IgD-negative memory B cell (primary cell): ENCODE measurements at places on chromosomes 12 and 14. TPM values are rescaled to one million over a fixed set of nuclear protein-coding genes. Genes with fewer than 3 reads are reported as not detected.

Gene CNTN1
- polyA plus RNA-seq, result not detected

Gene NPFF
- polyA plus RNA-seq, result not detected

Gene PTGDR
- polyA plus RNA-seq, result 1.5 TPM

Gene SMOC1
- polyA plus RNA-seq, result not detected

Gene FANCM
- polyA plus RNA-seq, result 8.0 TPM

Gene ACSM4
- polyA plus RNA-seq, result not detected

Gene BDKRB1
- not detected for polyA plus RNA-seq

Gene TROAP
- polyA plus RNA-seq, result not detected

Gene RHEBL1
- 3.2 TPM for polyA plus RNA-seq

Gene RDH16
- polyA plus RNA-seq, result 0.09 TPM

Gene KCNH5
- not detected for polyA plus RNA-seq

Gene AICDA
- polyA plus RNA-seq, result 2.1 TPM

Gene RNASE2
- 0.45 TPM for polyA plus RNA-seq

Gene LMNTD1
- polyA plus RNA-seq, result not detected

Gene KIF5A
- polyA plus RNA-seq, result not detected

Gene CS
- 79.3 TPM for polyA plus RNA-seq

Gene HAL
- not detected for polyA plus RNA-seq

Gene VRTN
- polyA plus RNA-seq, result not detected

Gene CD9
- 9.6 TPM for polyA plus RNA-seq

Gene STYK1
- not detected for polyA plus RNA-seq

Gene TAMALIN
- polyA plus RNA-seq, result 6.4 TPM

Gene OAS2
- 44.7 TPM for polyA plus RNA-seq

Gene PLCZ1
- polyA plus RNA-seq, result not detected

Gene KRT86
- not detected for polyA plus RNA-seq

Gene LRRC9
- not detected for polyA plus RNA-seq

Gene ACOT2
- polyA plus RNA-seq, result 25.0 TPM

Gene MYBPC1
- not detected for polyA plus RNA-seq

Gene TEX22
- 1.0 TPM for polyA plus RNA-seq

Gene BCL2L14
- polyA plus RNA-seq, result not detected

Gene IL31
- not detected for polyA plus RNA-seq

Gene ACRBP
- polyA plus RNA-seq, result 5.8 TPM

Gene LRIG3
- not detected for polyA plus RNA-seq

Gene KRT72
- polyA plus RNA-seq, result not detected

Gene RTL1
- polyA plus RNA-seq, result not detected

Gene FIGNL2
- polyA plus RNA-seq, result not detected

Gene EPYC
- not detected for polyA plus RNA-seq
